ENCODE measurements at places on chromosomes 5 and 9.

DNA sequence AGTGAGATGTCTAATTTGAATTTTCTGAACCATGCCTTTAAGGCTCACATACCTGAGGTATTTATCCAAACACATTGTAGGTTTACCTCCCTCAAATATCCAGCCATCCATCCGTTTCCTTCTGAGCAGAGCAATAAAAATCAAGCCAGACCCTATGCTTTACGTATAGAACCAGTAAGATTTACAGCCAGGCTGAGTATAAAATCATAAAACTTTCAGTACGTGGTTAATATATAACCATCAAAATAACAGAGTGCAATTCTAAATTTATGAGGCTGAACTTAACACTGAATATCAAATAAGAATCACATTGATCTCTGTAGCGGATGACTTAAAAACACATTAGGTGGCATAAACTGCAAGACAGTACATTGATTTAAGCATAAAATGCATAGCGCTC lies 877.9 kb upstream of the WWC1 start:
- DNase-seq, result no peak

DNA sequence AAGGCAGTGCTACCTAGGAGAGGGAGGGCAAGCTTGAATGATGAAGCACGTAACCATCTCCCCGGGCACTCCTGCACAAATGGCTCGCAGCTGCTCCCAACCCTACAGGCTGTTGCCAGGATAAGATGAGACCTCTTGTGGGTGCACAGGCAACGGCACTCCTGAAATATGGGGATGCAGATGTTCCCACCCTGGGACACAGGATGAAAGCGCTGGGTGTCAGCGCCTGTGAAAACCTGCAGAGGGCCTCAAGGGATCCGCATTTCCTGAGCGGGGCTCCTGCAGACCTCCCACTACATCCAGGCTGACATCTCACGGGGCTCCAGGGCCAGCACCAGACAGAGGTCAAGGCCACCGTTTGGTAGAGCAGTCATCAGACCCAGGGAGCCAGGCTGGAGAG lies 60.7 kb downstream of the SMIM23 start:
- DNase-seq, result no peak

GRCh38 chr5:34691326-34691725 lies 35.2 kb downstream of the RAI14 start:
- no peak for DNase-seq

- DNase-seq, result no peak
Measured at GRCh38 chr9:24413651-24414050, 132.0 kb downstream of the IZUMO3 start.

DNA sequence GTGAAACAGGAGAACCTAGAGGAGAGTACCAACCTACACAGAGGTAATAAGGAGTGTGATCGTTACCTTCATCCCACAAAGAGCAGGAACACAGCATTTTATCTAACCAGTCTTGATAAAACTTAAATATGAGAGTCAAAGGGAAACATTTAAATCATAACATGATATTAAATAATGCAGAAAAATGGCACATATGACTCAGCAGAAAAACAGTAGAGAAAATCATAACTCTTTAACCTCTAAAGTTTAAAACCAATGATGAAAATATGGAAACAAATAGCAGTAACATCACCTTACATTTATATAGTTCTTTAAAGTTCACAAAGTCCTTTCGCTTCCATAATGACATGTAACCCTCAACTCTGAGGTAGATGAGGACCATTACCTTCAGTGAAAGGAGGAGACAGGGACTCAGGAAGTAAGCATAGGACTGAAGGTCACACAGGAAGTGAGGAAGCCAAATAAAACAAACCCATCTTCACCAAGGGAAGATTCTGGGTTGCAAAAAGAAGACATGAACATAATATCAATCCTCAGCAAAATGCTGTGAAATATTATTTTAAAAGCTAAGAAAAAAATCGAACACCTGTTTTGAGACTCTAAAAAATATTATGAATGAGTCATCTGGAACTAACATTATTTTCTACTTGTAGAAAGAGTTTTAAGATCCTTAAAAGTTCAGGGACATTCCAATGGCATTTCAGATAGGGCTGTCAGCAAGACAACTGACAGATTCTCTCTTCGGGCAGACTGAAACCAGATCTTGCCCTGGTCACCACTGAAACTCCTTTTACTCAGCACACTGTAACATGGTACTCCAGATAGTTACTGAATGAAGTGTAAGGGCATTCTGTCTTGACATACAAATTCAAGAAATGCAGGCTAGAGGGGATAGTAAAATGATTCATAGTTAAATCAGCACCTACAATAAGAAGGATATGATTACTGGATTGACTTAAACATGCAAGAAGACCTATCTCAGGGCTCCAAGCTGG lies 148.5 kb downstream of the EPB41L4A start:
- no peak for DNase-seq

DNA sequence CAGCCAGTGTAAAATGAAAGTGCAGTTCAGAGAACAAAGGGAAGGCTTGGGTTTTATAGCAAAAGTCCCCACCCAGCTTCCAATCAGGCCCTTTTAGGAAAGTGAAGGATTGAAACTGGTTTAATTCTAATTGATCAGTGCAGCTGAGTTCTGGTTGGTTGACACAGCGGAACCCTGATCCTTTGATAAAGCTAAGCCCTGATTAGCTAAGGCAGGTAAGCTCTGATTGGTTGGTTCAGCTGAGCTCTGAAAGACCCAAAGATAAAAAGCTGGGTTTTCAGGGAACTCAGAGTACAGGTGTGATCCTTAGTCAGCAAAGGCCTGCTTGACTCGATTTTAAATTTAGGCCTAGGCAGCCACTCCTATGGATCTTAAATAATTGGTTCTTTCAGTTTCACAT lies 70.8 kb upstream of the PRRC1 start:
- DNase-seq, result no peak

GRCh38 chr9:3473405-3473804 lies 52.4 kb downstream of the RFX3 start:
- no peak for DNase-seq

DNA sequence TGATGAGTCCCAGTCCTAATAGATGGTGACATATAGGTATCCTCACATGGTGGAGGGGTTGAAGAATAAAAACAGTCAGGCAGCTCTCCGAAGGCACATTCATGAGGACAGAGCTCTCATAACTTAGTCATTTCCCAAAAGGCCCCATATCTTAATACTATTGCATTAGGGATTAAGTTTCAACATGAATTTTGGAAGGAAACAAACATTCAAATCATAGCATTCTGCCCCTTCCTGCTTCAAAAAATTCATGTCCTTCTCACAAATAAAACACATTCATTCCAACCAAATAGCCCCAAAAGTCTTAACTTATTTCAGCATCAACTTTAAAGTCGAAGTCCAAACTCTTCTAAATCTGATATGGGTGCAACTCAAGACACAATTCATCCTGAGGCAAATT lies 277.2 kb upstream of the NR4A3 start:
- DNase-seq, result no peak

- no peak for DNase-seq
Measured at GRCh38 chr5:4243479-4244264, 648.0 kb downstream of the IRX1 start.

DNA sequence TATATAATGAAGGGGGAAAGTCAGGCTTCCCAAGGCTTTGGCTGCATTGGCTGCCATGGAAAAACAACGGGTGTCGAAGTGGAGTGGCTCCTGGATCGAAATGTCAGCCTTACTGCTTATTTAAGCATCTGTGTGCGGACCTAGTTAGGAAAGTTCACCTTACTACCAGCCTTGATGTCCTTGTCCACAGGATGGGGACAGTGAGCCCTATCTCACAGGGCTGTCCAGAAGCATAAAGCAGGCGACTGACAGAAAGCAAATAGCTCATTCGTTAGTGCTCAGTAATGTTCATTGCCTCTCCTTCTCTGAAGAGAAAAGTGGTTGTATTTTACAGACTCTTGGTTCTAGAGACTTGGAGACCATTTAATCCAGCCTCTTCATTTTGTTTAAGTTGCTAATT lies 81.5 kb upstream of the NIPAL4 start:
- no peak for DNase-seq

- no peak for DNase-seq
Measured at GRCh38 chr5:179746872-179747271, 14.2 kb downstream of the MAML1 start.

DNA sequence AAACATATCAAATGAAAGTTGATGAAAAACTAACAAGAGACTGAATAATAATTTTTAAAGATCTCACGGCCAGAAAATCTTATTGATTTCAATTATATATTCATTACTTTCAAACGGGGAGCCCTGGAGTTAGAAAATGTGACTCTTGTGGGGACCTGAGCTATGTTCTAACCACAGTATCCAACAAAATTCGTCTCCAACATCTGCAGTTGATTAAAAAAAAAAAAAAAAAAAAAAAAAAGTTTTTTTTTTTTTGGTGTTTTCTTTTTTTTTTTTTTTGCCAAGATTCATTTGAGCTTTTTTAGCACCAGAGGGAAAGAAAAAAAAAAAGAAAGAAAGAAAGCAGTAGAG lies 144.3 kb upstream of the PIK3R1 start:
- no peak for DNase-seq

DNA sequence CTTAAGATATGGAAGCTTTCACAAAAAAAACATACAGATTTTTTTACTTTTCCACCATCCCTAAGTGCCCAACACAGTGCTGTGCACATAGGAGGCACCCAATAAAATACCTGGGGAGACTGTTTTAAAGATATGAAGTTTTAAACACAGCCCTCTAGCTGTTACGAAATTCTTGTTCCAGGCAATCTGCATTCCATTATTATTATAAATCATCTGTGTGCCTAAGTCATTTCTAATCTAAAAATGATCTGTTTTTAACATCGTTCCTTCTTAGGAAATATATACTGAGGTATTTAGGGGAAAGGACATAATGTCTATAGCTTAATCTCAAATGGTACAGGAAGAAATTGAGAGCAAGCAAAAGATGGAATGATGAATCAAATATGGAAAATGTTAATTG lies 32.7 kb upstream of the ISCA1 start:
- DNase-seq, result no peak

DNA sequence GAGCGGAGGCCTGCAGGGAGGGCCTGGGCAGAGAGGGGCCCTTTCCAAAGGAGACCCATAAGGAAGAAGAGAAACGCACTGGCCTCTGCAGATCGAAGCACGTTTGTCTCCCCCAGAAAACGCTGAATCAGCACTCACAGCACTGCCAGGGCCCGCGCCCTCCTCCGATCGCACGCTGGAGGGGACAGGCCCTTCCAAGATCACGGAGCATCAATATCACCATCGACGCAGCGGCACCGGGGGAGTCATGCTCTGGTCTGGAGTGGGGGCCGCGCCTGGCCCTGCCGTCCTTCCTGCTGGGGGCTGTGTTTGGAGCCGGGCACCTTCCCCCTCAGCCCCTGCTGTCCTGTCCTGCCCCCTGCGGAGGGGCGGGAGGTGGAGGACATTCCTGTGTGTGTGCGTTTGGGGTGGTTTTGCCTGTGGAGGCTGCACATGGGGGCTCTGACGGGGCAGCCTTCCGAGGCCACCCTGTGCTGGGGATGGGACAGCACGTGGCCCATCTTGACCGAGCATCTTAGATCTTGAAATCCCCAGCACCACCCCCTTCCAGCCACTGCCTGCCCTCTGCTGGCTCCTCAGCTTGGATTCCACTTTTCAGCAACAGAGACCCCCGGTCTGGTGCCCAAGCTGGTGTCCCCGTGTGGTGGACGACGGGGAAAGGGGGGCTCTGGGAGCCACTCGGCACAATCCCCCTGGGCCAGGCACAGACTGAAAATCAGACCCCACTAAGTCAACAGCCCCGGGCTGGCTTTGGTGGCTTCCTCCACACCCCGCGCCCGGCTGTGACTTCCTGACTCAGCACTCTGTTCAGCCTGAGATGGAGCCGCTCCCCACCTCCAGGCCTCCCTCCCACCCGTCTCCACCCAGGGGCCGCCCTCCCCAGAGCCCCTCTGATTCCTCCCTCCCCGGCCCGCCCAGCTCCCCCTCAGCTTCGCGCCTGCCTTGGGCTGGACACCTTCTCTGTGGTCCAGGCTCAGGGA lies 8.3 kb downstream of the TMEM250 start:
- peak; percentile 54 for DNase-seq

Measured in activated naive CD4-positive, alpha-beta T cell treated with Interleukin-2 at 50 U/mL for 16 hours (primary cell).